ENCODE measurements at places on chromosomes 7 and 10.

DNA sequence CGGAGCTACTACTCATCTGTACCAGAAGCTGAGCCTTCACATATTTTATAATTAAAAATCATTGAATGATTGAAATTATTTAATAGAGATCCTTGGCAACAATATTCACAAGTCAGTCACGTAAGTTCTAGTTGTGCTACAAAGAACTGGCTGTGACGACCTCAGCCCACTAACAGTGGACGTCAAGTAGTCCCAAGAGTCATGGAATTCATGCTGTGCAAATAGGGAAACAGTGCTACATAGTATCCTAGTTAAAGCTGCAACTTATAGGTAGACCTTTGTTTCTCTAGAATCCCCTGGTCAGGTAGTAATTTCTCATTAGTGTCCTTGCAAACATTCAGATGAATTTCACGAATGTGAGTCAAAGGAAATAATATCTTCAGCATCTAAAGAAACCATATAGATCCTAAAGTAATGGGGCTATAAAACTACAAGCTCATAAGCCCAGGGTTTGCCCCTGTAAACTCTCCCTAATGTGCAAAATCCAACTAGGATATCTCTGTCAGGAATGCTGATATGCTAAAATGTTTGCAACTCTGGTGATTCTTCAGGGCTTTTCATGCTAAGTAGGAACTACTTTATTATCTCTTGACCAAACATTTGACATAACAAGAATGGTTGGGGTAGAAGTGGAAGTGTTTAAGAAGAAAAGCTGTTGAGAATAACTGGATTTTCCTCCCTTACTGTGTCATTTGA, 31.2 kb downstream of the CFAP69 start:
- no peak for DNase-seq

DNA sequence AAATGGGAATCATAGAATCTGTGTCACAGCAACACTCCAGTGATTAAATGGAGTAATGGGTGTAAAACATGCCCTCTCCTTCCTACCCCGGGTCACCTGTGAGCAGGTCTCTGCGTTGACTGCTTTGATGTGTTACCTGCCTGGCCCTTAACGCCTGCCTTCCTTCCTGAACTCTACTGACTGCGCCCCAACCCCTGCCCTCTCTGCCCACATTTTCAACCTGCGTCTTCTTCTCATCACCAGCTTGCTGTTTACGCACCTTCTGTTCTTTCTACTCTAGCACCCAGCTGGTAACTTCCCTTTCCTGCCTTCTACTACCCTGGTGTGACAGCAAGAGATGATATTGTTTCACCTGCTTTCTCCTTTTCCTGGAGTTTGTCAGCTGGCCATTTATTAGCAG, 303.0 kb upstream of the LRGUK start:
- no peak for DNase-seq

- DNase-seq: no peak
These were observed 14.2 kb upstream of the PDCD4 start for GRCh38 chr10:110857265-110858171.

DNA sequence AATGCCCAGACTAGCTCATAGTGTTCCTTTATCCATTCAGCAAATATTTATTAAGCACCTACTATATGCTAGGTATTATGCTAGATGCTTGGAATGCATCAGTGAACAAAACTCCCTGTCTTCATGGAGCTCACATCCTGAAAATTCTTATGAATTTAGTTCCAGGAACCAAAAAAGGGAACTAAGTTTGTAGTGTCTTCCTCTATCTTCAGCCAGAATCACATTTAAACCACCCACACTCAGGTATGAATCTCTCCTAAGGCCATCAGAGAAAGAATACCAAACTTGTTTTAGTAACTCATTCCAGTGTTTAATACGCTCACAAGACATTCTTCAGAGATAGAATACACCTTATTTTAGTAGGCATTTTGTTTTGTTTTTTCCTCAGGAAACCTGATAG, 10.1 kb upstream of the EGR2 start:
- no peak for DNase-seq

DNA sequence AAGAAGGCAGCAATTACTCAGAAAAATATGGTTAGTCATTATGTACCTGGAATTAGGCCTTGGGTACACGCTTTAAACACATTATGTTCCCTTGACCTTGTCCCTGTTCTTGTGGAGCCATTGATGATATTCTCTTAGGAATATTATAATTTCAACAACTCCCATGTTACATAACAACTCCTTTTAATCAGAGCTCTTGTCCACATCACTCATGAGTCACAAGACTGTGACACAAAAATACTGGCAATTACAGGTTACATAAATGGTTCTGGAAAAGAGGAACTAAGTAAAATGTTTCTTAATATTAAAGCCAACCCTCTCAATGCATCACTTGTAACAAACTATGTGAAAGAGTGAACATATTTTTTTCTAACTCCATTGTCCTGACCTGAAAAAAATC, 143.8 kb upstream of the PCLO start:
- no peak for DNase-seq
